Stimulated activated CD8-positive, alpha-beta memory T cell treated with anti-CD3 and anti-CD28 coated beads, Interleukin-4, amount 100 ng/mL, for 48 hours (primary cell): ENCODE measurements at places on chromosomes 3 and 15.
A peak's percentile ranks its signal among the peaks of the same experiment; 100 is the strongest.

- DNase-seq = no peak
Measured at GRCh38 chr3:107024551-107025026, 352.6 kb upstream of the CCDC54 start.

DNA sequence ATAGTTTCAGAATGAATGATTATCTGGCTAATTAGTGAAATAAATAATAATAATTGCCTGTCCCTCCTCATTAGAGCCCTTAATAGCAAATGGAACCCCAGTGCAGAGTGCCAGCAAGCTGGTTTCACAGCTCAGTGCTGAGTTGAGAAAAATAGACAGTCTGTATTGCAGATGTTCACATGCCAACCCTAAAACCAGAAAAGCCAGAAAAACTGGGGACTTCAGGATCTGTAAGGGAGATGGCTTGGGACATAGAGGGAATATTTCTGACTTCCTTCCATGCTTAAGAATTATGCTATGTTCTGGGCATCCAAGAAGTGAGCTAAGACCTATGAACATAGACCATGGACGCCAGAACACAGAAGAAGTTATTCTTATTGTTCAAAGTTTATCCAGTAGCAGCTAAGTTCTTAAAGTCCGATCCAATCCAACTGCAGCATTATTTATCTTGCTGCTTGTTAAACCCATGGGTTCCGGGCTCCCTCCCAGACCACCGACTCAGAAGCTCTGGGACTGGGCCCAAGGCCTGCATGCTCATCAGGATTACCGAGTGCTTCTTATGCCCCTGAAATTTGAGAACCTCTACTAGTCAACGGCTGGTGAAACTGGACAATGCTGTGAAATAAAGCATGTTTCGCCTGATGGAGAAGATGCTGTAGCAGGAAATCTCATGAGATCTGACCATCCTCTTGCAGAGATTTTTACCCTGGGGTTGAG lies 158.3 kb downstream of the FOXB1 start:
- no peak for DNase-seq

DNA sequence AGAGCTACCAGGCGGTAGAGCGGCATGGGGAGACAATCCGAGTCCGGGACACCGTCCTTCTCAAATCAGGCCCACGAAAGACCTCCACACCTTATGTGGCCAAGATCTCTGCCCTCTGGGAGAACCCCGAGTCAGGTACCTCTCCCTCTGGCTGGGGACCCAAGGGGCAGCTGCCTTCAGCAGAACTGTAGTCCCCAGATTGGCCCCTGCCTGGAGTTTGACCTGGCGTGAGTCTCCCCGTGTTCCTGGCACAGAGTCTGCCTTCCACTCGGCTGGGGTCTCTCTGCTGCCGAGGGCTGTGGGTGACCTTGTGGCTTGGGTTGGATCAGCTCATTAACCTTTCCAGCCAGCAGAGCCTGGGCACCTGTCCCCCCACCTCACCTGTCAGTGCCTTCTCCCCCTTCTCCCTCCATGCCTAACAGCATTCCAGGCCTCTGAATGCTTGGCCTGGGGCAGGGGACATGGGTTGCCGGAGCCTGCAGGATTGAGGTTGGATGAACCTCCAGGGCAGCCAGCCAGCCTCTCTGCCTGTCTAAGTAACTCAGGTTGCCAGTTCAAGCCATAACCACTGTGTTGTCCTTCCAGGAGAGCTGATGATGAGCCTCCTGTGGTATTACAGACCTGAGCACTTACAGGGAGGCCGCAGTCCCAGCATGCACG lies 6.8 kb upstream of the CHST14 start:
- DNase-seq = no peak

DNA sequence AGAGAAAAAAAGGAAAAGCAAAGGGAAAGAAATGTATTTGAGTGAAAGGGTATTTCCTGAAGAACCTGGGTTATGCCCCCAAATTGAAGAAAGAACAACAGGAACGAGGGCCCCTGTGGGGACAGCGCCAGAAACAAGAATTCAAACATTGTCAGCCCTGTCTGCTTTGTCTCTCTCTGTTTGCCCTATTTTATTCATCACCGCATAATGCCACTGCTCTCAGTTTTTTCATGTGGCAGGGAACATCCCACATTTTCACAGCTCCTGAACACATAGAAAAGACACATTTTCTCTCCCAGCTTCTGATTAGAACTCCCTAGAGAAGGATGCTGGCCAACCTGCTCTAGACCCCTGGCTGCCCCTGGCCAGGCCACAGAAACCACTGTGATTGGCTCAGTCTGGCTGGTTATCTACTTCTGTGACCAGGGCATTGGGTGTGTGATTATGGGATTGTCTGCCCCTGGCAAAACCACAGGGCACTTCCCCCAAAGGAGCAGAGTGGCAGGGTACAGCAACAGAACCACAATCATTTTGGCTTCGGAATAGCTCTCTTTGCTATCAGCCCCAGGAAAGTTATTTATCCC lies 31.3 kb upstream of the CCDC54 start:
- DNase-seq = no peak

DNA sequence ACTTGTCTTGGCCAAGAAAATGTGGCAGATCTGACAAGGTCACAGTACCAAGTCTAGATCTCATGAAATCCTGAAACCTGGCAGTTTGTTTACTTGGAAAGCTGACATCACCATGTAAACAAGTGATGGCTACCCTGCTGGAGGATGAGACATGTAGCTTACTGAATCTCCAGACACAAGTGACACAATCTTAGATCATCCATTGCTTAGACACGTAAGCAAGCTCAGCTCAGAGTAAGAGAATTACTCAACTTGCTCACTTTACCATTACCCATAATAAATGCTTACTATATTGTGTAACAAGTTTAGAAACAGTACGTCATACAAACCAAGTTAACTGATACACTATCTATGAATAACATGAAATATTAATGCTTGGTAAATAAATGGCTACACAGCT lies 263.8 kb downstream of the TBC1D5 start:
- DNase-seq = no peak

GRCh38 chr15:24823473-24823872 lies 131.3 kb upstream of the SNRPN start:
- no peak for DNase-seq

DNA sequence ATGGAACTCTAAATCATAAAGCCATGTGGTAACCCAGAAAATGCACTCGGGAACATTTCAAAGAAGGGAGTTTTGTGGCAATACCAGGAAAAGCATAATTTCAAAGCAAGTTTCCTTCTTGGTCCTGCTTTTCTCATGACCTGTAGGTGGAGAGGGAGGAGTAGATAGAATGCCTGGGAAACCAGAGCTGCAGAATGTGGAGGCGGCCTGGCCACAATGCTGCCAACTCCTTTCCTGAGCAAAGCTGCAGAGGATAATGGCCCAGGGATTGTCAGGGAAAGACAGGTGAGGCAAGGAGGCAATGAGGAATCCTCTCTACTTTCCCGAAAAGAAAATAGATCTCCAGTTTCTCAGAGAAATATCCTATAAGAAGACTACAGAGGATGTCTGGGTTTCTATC lies 330.3 kb downstream of the FGF12 start:
- no peak for DNase-seq

DNA sequence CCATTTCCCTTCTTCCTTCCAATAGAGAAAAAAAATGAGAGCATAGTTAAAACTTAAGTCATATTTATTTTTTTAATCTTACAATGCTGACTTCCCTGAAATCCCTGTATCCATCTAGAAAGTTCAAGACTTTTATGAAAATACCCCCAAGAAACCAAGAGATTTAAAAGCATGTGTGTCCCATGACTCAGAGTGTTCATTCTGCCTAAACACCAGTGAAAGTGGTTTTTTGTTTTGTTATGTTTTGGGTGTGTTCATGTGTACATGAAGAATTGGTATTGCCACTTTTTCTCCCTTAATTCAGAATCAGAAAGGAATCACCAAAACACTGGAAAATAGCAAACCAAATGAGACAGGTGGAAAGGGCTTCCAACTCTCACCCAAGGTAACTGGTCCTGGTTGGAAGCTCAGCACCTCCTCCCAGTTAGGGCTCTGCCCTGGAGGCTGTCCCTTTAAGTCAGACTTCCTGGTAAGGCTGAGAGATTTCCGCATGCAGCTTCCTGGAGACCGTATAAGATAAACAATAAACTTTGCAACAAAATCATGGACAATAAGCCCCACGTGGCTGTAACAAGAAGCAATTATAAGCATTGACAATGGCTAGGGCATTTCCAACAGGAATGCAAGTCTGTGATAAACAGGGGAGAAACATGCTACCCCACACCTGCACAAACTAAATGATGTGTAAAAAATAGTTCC lies 121.9 kb upstream of the ARHGEF3 start:
- DNase-seq = no peak

DNA sequence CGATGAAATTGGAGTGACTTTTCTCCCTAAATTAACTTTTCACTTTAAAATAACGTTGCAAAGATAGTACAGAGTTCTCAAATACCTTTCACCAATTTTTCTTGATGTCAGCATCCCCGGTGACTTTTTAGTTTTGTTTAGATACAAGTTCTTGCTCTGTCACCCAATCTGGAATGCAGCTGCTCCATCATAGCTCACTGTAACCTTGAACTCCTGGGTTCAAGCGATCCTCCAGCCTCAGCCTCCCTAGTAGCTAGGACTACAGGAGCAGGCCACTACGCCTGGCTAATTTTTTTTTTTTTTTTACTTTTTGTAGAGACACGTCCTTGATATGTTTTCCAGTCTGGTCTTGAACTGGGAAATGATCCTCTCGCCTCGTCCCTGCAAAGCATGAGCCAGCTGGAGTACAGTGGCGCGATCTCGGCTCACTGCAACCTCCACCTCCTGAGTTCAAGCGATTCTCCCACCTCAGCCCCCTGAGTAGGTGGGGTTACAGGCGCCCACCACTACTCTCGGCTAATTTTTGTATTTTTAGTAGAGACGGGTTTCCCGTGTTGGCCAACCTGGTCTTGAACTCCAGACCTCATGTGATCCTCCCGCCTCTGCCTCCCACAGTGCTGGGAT lies 747 bp downstream of the NSUN3 start:
- peak; percentile 27 for DNase-seq

DNA sequence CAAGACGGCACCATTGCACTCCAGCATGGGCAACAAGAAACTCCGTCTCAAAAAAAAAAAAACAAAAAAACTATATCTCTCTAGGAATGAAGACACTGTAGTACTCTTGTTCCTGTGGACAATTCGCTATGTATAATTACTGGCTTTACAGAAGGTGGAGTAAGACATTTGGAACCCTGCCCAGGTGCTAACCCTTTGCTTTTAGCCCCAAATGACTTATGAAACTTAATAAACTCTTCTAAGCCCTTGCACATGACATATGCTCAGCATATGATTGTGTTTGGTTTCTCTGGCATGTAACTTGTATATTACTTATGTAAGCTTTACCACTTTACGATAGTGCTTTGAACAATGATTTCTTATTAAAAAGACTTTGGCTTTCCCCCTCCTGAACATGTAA lies 27.3 kb upstream of the PRTG start:
- DNase-seq = no peak

- DNase-seq = no peak
Measured at GRCh38 chr3:100003609-100004503, 110.4 kb downstream of the FILIP1L start.

GRCh38 chr3:71097557-71097956 lies 486.0 kb downstream of the FOXP1 start:
- DNase-seq = no peak

- DNase-seq = no peak
Measured at GRCh38 chr3:128462931-128463330, 3.8 kb downstream of the DNAJB8 start.

DNA sequence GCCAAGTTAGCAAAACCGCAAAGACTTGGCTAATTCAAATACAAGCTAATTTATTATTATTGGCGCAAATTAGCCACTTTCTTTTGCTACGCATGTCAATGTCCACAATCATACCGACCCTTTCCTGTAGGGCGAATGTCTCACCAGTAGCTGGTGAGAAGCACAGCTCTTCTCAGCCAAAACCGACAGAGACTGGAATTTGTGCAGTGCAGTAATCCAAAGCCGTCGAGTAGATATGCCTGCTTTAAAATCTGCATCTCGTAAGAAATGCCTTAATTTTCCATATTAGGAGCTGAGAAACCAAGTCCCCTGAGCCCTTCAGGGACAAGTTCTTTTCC lies 614 bp upstream of the MINDY2 start:
- no peak for DNase-seq

- DNase-seq = no peak
Measured at GRCh38 chr3:79930196-79930595, 162.4 kb upstream of the ROBO1 start.

DNA sequence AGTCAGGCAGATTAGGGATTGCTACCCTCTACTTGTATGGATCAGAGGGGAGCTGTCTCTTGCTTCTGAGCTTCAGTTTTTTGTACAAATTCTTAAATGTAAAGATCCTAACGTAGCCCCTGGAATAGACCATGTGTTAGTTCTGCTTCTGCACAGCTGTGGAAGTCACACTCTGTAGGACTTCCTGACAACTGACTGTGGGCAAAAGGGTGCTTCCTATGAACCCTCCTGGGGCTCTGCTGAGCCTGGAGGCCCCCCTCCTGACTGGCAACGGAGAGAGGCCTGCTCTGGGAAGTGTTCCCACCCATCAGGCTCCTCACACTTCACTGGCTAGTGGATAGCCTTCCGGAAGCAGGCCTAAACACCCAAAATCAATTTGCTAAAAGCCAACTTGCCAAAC lies 131.0 kb downstream of the RPLP1 start:
- no peak for DNase-seq

- peak; percentile 17 for DNase-seq
Measured at GRCh38 chr3:194971965-194972364, 286.3 kb downstream of the FAM43A start.

DNA sequence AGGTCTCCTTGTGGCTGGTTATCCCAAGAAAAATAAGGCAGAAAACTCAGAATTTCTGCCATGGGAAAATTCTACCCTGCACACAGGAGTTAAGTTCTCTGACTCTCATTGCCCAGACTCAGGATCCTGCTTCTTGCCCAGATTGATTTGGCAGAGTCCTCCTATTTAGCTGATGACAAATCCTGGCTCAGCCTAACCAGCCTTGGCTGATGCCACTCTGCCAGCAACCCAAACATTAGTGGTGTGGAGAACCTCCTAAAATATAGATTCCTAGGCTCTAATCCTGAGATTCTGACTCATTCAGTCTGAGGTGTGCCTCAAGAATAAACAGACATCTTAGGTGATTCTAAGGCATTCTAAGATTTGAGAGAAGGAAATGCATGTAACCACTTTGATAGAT lies 60.5 kb upstream of the ACTC1 start:
- no peak for DNase-seq

GRCh38 chr3:51830345-51830744 lies 31.1 kb upstream of the IQCF2 start:
- DNase-seq = no peak

DNA sequence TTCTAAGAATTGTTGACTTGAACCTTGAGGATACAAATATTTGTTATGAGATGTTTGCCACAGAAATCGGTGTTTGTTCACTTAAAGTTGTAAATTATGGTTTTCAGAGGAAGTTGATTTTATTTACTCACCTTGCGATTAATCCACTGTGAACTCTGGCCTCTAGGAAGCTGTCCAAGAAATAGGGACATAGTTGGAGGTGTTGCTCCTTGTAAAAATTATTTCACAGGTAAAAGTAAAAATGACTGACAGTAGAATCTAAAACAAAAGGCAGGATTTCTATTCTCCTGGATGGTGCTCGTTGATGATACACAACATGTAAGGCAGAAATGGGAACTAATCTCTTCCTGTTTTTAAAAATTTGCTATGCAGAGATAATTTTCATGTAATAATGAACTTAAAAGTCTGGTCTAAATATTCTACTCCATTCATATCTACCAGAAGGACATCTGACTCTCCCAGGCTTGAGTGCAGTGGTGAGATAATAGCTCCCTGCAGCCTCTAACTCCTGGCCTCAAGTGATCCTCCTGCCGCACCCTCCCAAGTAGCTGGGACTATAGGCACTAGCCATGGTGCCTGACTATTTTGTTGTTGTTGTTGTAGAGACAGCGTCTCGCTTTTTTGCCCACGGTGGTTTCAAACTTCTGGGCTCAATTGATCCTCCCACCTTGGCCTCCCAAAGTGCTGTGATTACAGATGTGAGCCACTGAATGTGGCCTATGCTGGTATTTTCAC lies 17.1 kb upstream of the LZTFL1 start:
- DNase-seq = no peak
